CD4-positive, alpha-beta T cell treated with Interleukin-17A for 4 hours (primary cell): ENCODE measurements at places on chromosomes 7 and 10.
A peak's percentile ranks its signal among the peaks of the same experiment; 100 is the strongest.

GRCh38 chr7:35454575-35455385, 200.9 kb upstream of the TBX20 start:
- no peak for DNase-seq

GRCh38 chr7:45146531-45147379, 10.8 kb upstream of the RAMP3 start:
- no peak for DNase-seq

GRCh38 chr7:44060948-44061644, 4.3 kb downstream of the PGAM2 start:
- DNase-seq: no peak

DNA sequence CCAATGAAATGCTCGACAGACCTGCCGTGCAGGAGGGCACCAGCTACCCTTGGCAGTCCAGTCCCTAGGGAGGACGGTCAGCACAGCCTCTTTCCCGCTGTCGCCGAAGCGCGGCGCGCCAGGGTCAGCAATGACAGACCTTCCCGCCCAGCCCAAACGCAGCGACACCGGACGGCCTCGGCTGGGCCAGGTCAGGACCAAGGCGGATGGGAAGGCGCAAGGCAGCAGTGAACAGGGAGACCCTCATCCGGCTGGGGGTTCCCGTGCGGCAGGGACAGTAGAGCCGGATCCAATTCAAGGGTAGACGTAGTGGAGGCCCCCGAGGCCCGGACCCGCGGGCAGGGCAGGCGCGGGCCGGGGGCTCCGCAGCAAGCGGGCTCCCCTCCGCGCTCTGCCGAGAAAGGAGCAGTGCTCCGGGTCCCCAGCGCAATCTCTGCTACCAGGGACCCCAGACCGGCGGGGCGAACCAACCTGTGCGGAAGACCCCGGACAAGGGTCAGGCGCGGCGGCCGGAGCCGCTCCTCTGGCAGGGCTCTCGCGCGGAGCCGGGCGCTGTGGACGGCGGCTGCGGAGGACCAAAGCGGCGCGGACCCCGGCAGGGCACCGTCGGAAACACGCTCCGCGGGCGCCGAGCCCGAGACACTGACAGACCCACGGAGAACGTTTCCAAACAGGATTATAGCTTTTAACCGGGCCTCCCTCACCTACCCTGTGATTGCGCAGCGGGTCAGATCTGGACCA, at the start of gene SEC31B:
SEC31B (minus strand) TSS at position 551 of the 741 bp plus-strand sequence. CDS start 2,909 bp downstream, outside the sequence.
- DNase-seq: no peak

DNA sequence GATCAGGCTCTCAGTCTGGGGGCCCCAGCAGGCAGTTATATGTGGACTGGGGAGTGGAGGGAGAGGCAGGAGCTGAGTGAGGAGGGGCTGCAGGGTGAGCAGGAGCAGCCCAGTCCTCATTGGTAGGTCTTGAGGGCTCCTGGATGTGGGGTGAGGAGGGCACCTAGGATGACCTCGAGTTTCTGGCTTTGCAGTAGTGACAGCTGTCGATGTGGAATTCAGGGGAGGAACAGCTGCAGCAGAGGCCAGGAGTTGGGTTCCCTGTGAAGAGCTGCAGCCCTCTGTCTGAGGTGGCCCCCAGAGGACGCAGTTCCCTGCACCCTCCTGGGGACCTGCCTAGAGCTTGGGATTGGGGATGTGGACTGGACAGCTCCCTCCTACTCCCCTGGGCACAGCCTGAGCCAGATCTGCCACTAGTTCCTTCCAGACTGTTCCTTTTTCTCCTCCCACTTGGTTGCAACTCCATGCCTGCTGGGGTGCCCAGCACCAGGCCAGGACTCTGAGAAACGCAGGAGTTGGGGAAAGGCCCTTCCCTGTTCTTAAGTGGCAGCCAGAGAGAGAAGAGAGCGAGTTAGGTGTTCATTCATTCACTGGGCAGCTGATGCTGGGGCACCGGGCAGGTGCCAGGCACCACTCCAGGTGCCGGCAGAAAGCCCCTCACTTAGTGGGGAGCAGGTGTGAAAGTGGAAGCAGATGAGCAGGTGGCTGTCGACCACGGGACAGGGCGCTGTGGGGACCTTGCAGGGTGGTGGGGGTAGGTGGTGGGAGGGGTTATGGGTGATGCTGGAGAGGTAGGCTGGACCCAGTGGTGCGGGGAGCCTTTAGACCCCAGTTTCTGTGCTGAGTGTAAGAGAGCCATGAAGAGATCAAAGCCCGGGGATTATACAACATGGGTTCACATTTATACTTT, 57.9 kb downstream of the PRF1 start:
- no peak for DNase-seq

DNA sequence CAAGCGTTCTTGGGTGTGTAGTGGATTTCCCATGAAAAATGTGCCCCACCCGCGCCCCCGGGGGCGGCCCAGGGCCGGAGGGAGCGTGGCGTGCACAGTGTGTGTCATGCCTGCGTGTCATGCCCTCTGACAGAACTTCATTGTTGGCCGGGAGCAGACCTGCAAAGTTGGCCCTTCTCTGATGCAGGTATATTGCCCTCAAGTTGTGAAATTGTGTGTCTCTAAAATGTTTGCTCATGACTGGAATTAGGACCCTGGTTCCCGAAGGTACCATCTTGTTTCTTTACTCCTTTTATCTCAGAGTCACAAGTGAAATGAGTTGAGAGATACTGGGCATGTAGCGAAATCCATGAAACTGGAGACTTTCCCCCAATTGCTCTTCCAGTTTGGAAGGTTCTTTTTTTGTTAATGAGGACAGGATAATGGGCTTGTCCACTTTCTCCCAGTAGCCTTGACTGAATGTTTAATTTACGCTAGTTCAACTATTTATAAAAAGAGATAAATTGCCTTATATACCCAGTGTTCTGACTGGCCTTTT, 26.2 kb downstream of the ADK start:
- peak; percentile 58 for DNase-seq

GRCh38 chr10:16756561-16757221, 60.5 kb downstream of the RSU1 start:
- no peak for DNase-seq

GRCh38 chr7:47188136-47188535, 393.8 kb downstream of the TNS3 start:
- no peak for DNase-seq

DNA sequence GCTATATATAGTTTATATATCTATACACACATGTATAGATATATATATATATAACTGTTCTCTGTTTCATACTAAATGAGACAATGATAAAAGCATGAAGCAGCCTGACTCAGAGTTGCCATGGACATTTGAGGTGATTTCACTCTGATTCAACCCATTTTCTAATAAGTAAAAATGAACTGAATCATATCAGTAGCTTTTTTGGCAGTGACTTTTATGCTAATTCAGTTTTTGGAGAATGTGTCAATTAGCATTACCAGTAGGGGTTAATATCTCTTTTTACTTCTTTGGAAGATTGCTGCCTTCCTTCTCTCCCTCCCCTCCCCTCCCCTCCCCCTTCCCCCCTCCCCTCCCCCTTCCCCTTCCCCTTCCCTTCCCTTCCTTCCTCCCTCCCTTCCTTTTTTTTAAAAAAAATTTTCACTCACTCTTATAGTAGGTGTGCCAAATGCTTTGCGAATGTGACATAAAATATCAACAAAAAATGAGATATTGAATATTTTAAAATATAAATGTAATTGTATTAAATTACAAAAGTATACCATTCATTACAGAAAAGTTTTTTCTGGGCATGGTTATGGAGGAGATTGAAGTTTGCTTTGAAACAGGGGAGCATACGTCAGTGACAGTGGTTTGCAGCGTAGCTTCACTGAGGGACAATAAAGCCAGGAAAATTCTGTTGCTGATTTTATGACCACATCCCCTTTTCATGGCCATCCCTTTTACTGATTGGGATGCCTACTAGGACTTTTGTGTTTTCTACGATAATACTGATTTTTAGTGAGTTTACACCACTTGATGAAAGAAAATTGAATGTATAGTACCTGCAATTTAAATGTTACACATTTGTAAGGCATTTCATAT, 64.0 kb upstream of the KLF6 start:
- DNase-seq: no peak

DNA sequence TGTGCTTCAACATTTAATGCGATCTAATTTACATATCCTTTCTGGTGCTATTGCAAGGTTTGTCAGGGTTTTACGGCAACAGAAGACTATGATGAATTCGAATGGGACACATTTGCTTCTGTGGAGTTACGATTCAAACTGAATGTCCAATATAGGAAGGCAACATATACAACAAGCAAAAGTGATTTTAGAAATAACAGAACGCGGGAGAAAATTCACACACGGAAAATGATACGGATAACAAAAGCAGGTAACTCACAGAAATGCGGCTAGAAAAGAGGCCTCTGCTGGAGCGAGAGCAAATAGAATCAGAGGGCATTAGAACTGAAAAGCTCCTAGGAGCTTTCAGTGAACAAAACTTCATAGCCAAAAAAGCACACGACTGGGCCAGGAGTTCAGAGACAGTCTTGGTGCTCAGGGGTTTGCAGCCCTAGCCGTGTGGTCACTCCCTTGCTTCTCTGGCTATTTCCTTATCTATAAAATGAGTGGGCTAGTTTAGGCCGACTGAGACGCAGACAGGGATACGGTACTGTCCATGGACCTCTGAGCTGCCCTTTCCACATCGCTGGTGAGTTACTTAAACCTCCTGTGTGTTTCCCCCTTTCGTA, 557 bp upstream of the TAX1BP1 start:
- no peak for DNase-seq

- DNase-seq: no peak
Measured at GRCh38 chr7:5610500-5611186, 170.8 kb downstream of the RNF216 start.

DNA sequence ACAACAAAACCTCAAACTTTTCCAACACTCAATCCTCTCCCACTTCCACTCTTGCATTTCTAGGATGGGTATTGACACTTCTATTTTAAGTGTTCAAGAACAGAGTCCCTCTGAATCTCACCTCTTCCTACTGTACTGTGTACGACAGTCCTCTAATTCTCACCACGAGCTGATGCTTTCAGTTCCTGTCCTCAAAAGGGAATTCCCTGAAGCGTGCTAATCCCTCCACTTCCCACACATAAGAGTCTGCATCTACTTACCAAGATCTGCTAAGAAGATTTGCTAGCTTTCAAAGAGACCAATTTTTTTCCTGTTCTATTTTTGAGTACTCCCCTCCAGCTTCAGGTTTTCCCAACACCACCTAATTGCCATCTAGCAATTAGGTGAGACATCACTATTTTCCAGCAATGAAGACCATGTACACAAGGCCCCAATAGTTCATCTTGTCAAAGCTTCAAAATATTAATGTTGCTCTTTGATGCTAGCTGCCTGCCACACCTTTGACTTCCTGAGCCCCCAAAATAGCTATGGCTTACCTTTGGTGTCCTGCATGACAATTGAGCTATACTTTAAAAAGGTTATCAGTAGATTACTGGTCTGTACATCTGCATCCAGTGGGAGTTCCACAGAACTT, 54.4 kb downstream of the ARMH3 start:
- no peak for DNase-seq

DNA sequence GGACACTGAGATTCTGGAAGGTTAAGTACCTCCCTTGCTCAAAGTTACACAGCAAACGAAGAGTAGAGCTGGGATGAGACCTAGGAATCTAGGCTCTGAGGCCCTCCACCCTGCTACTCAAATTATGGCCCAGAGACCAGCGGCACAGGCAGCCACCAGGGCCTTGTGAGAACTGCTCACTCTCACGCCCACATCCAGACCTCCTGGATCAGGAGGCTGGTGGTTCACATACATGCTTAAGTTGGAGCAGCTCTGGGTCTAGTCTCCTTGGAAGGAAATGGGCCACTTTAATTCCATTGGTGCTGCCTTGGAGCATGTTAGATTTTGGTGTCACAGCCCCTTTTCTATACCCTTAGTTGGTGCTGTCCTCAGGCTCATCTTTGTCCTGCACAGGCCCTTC, 41.9 kb downstream of the ADRA2A start:
- DNase-seq: no peak

- DNase-seq: no peak
Measured at GRCh38 chr10:3030765-3031164, 36.6 kb upstream of the PFKP start.

- no peak for DNase-seq
Measured at GRCh38 chr7:111137296-111138192, 46.6 kb downstream of the LRRN3 start.

DNA sequence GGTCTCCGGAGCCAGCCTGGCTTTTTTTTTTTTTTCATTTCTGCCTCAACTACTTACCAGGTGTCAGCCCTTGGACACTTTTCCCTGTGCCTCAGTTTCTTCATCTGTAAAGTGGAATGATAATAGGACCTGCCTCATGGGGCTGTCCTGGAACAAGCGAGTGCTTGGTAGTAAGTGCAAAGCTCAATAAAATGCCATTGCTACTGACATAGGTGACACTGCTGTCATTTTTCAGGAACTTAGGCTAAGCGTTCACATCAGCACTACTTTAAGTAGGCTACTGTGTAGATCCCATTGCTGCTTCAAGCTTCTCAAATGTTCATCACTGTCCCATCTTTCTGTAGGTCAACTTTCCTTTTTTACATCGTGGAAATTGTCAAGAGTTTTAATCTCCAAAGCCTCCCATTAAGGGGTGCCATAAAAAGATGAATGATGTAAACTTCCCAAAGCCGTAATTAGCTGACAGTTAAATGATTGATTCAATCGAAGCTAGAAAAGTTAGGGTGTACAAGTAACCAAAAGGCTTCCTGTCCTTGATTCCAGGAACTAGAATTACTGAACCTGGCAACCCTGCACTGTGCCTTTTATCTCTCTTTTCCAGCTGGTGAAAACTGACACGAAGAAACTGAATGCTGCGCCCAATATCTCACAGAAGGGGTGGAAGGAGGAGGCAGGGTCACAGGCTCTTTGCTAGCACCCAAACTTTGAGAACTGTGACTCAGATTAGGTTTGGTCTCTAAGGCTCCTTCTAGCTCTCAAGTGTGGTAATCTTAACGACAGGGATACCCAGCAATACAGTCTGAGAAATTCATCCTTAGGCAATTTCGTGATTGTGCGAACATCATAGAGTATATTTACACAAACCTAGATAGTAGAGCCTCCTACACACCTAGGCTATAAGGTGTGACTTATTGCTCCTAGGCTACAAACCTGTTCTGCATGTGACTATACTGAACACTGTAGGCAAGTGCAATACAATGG, 861 bp upstream of the USP6NL start:
- peak; percentile 34 for DNase-seq

GRCh38 chr7:150341263-150342120, at the start of gene RARRES2:
RARRES2 (minus strand) TSS chr7:150341629; CDS start chr7:150340609, 1,020 bp downstream.
- no peak for DNase-seq

DNA sequence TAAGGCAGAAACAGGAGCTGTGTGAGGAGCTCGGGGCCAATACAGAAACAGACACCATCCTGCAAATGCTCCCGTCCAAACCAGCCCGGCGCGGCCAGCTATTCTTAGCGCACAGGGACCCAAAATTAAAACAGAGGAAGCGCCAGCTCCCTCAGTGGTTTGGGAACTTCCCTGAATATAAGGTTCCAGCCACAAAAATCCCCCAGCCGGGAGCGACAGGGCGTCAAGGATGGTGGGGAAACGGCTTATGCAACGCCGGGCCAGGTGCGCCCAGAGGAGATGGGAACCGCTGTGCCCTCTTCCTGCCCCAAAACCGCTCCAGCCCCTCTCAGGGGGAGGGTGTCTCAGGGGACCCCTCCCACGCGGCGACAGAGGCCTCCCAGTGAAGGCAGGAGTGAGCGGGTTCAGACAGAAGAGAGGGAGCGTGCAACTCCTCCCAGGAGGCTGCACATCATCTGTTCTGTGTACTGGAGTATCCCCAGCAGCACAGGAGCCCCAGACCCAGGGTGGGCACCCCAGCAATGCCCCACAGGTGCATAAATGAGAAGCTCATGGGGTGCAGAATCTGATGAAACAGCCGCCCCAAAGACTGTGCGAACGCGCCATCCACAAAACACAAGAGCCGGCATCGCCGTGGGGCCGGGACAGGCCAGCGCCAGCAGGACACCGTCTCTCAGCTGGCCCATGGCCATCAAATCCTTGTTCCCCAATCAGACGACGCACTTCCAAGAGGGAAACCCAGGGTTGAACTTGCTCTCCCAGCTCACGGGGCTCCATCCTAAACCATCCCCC, 73.9 kb upstream of the PDGFA start:
- DNase-seq: no peak
